Activated CD8-positive, alpha-beta T cell treated with anti-CD3 and anti-CD28 coated beads for 36 hours (primary cell): ENCODE measurements at places on chromosomes 16 and 17. TPM values are rescaled to one million over a fixed set of nuclear protein-coding genes. Genes with fewer than 3 reads are reported as not detected.
A peak's percentile ranks its signal among the peaks of the same experiment; 100 is the strongest.

OR3A3 gene
- total RNA-seq, result not detected

GRCh38 chr16:9661336-9662017, 520.8 kb downstream of the GRIN2A start:
- no peaks in the 10 kb centered on the region for H3K27me3 ChIP-seq
- no peak for DNase-seq

TCAP gene
- total RNA-seq, result 1.3 TPM

GRCh38 chr17:59483860-59484259, 81.5 kb upstream of the DHX40 start:
- H3K4me1 ChIP-seq, result peaks cover 7% of the 10 kb centered on the region
- H3K4me3 ChIP-seq, result no peak overlapping the region
- peaks cover 2% of the 10 kb centered on the region for H3K27me3 ChIP-seq
- DNase-seq, result no peak
- no peak overlapping the region for H3K27ac ChIP-seq
- no peaks in the 10 kb centered on the region for H3K36me3 ChIP-seq

- no peaks in the 10 kb centered on the region for H3K4me1 ChIP-seq
- no peaks in the 10 kb centered on the region for H3K36me3 ChIP-seq
- H3K27me3 ChIP-seq, result no peaks in the 10 kb centered on the region
- DNase-seq, result no peak
- no peak overlapping the region for H3K4me3 ChIP-seq
- H3K27ac ChIP-seq, result no peak overlapping the region
Measured at GRCh38 chr16:747978-748746, 7.4 kb upstream of the CIAO3 start.

GRCh38 chr17:36932694-36933511, 4.4 kb upstream of the LHX1 start:
- peak overlapping the region; percentile 19 for H3K4me3 ChIP-seq
- H3K36me3 ChIP-seq, result no peaks in the 10 kb centered on the region
- H3K27me3 ChIP-seq, result peaks cover 89% of the 10 kb centered on the region
- DNase-seq, result no peak
